Stimulated activated CD4-positive, alpha-beta T cell treated with anti-CD3 and anti-CD28 coated beads, Interleukin-4, amount 100 ng/mL, for 1 hour (primary cell): ENCODE measurements at places on chromosomes 12 and 14.

DNA sequence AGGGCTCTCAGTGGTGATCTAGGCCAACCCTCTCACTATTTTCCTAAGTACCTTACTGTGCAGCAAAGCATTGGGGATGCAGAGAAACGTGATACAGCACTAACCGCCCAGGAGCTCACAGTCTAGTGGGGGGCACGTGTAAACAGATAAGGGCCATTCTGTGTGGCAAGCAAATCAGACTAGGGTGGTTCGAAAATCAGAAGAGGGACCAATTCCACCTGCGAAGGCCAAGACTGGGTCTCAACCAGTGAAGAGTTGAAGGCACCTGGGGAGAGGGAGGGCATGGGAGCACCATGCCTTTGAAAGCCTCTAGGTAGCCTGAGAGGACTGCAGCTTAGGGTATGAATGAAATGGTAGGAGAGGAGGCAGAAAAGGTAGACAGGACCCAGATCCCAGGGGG is 2.2 kb downstream of the PITPNM2 start:
- no peak for DNase-seq

DNA sequence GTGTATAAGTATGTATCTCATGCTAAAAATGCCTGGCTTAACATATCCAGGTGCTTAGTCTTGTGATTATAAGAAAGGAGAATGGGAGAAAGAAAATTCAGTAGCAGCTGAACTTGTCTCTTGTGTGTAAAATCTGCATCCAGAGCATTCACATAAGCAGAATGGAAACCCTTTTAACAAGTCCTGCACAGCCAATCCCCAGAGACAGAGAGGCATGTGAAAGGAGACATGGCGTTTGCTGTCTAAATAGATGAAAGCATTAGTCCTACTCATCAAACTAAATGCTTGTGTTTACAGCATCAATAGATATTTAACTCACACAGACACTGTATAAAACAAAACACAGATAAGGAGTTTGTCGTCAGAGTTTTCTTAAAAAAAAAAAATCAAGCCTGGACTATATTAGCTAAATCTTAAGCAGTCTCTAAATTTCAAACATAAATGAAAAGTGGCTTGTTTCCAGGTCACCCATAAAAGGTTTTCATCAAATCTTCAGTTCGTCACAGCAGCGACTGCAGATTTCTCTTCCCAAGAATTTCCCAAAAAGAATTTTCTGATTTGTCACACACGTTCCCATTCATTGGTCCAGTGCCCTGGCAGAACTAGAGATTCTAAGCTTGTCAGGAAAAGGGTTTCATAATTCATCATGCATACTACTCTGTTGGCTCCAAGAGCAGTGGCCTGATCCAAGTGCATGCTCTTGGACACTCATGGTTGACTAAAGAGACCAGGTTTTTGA is 249.2 kb downstream of the BTG1 start:
- DNase-seq, result no peak

GRCh38 chr12:23141335-23141734 is 516.4 kb downstream of the ETNK1 start:
- DNase-seq, result no peak

GRCh38 chr12:114757684-114758325 is 73.8 kb upstream of the TBX3 start:
- DNase-seq, result no peak

DNA sequence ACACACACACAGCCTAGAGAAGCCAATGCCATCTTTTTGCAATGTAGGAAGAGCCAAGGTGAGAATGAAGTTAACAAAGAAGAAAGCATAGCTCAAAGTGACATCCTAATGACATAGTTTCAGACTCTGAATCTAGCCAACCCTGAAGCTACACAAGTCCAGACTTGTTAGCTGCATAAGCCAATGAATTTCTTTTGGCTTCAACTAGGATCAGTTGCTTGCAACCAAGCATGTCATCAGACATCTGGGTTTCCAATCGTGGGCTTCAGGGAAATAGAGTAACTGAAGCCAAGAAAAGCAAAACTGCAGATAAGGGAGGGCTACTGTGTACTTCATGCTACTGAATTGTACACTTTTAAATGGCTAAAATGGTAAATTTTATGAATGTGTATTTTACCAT is 4.4 kb upstream of the GPHN start:
- DNase-seq, result no peak

DNA sequence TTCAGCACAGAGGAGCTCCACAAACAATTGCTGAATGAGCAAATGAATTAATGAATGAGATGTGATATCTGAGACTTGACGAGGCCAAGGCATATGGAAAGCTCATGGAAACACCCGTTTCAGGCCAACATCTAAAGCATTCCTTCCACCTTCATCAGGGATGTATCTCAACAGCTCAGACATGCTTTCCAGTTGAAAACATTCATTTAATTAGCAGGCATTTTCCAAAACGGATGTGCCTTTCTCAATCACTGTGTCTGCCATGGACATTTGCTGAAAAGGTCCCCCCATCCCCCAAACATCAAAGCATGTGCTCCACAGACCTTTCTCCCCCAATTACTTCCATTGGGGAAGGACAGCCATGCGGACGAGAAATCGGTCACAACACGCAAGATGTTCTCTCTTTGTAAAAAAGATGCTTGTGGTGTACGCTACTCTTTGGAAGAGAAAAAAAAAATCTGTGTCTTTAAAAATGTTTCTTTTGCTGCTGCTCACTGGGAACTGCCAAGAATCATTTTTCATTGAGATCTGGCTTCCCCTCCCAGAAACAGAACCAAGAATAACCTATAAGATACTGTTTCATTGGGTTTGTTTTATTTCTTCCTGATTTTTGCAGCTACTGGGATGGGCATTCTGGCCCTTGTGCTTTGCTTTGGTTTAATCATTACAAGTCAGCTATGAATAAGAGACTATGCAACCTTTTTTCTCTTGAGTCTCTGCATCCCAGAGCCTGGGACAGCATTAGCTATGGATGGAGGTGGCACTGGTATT is 528.2 kb downstream of the MED13L start:
- no peak for DNase-seq

DNA sequence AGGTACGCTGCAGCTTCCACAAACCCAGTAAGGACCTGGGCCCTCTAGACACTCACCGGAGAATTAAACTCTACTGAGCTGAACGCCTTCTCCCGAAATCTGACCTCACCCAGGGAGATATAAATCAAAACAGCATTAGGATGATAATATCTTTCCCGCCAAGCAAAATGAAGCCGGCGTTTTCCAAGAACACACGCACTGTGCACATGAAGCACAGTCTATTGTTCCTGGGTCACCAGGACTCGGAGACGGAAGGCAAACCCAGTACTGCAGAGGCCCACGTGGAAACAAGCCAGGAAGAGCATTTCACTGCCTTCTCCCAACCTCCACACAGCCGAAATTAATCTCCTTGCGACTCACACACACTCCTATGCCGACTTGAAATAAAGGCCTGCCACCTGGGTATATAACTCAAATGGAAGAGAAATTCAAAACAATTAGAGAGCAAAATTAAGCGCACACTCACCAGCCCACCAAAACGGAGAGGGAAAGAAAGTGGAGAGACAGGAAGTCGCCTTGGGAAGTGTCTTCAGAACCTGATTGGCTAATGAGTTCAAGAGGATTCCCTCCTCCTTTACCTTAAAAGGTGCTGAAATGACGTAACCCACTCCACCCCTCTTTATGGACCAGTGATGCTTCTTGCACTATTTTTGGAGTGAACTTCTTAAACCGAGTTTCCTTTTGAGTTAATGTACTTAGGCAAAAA is at the start of gene CCNB1IP1:
Gene CCNB1IP1 (minus strand): TSS at position 492 of the 706 bp plus-strand sequence. CDS start 16,756 bp downstream, outside the sequence.
- no peak for DNase-seq

GRCh38 chr12:124537525-124538193 is 29.8 kb downstream of the NCOR2 start:
- no peak for DNase-seq

- no peak for DNase-seq
Measured at GRCh38 chr14:55600784-55601561, 21.0 kb downstream of the KTN1 start.

- DNase-seq, result peak; percentile 72
Measured at GRCh38 chr12:54984658-54985376, at the start of gene TESPA1. Gene TESPA1 (minus strand): TSS chr12:54984762. CDS start chr12:54974562, 10,200 bp downstream.

DNA sequence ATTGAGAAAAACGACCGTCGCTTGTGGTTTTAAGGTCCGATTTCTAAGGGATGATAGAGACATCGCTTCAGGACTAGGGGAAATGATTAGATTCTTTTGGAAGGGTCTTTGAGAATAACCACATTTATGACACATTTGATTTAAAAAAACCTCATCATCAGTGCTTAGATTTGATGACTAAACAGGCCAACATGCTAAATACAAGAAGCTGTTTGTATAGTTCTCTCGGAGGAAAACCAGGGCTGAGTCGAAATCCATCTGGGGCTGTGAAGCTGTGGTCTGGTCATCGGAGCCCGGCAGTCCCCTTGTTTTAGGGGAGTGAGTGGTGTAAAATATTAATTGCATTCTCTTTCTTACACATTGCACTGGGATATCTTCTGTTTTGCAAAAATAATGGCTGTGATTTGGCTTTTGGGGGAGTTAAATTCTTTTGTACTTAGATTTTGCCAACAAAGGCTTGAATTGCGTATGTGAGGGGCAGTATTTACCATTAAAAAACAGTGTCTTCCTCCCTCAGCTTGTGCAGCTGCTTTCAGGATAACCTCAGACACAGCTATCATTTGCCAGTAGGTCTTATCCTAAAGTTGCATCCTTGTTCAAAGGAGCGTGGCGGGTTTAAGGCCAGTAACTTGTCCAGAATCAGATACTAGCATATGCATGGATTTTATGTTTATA is 550 bp downstream of the GNG2 start:
- DNase-seq, result no peak

DNA sequence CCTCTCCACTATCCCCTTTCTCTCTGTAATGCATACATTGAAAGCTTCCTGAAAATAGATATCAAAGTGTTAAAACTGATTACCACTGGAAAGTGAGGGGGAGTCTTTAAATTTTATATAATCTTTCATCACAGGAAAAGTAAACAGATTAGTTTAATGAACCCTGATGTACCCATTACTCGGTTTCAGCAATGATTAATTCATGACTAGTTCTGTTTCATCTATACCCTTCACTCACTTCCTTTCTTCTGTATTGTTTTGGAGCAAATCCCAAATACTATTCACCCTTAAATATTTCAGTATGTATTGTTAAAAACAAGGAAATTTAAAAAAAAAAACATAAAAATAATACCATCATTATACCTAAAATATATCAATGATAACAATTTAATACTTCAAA is 67.3 kb upstream of the TMCC3 start:
- no peak for DNase-seq

GRCh38 chr12:22408610-22409376 is 74.3 kb upstream of the ST8SIA1 start:
- DNase-seq, result no peak

GRCh38 chr12:5718073-5718472 is 227.0 kb downstream of the ANO2 start:
- no peak for DNase-seq

- DNase-seq, result no peak
Measured at GRCh38 chr12:98485792-98486340, 29.5 kb upstream of the TMPO start.

DNA sequence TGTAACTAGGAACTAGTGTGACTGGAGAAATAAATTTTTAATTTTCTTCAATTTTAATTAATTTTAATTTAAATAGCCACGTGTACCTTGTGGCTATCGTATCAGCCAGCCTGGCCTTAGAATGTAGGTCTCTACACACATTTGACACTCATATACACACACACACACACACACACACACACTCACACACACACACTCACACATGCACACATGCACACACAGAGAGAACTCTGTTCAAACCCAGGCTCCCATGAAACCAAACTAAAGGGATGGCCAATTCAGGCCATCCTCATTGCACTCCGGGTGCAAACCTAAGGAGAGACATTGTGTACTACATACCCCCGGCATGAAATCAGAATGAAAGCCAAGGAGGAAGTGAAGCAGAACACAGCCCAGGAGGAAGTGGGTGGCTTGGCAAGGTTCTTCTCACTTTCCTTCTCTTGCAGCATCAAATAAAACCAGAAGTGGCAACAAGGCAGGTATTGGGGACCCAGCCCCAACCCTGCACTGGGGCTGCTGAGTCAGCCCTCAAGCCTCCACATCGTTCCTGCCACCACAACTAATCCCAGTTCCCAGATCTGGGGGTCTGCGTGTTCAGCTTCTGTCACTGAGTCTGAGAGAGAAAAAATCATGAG is 26.2 kb upstream of the CHPT1 start:
- peak; percentile 6 for DNase-seq

DNA sequence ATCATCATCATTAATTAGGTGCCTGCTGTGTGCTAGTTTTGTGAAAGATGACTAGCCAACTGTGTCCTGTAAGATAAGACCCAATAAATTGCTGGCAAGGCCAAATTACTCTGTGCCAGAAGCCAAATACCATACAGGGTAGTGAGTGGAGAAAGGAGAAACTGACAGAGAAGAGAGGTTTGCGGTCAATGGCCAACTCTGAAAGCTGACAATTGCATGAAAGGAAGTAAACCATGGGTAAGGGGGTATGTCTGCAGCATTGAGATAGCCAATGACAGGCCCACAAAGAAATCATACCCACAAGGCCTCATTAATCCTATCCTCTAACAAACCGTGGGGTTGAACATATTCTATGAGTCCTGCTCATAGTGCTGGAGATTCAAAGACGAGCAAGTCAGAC is 236.6 kb upstream of the CCDC196 start:
- DNase-seq, result no peak

GRCh38 chr14:62303437-62303836 is 541.2 kb downstream of the SNAPC1 start:
- DNase-seq, result no peak

DNA sequence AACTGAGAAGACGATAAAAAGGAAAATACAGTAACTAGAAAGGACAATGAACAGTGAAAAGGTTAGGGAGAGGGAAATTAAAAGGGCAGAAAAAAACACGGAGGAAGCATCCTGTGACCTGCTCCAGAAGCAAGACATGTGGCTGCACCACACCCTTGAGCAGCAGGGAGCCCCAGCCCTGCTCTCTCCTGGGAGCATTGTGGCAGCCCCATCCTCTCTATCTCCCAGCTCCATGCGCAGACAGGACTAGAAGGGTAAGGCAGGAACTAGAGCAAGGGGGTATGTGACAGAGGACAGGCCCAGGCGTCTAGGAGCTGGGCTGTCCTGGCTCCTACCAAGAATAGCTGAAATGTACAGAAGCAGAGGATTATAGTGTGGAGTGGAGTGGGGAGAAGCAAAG is 38.6 kb upstream of the SMUG1 start:
- DNase-seq, result no peak
